ENCODE measurements at places on chromosomes 1 and 21.

DNA sequence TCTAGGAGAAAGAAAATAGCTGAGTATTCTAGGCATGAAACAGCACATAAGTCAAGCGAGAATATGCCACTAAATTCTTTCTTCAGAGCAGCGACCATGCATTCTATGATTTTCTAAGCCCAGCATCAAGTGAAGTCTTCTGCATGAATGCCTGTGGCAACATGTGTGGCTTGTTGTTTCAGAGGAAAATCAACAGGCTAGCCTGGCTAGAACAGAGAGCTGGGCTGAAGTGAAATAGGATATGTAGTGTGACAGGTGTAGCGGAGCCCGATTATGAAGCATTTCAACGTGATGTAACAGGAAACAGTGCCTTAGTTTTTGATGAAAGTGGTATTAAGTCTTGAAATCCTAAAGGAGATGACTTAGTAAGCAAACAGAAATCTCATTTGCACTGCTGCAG is 7.0 kb downstream of the CSDE1 start:
- DNase-seq: no peak

- DNase-seq: no peak
Observed at GRCh38 chr21:35298757-35299156, 249.7 kb upstream of the RUNX1 start.

GRCh38 chr1:41622402-41622801 is 137.9 kb upstream of the EDN2 start:
- no peak for DNase-seq

DNA sequence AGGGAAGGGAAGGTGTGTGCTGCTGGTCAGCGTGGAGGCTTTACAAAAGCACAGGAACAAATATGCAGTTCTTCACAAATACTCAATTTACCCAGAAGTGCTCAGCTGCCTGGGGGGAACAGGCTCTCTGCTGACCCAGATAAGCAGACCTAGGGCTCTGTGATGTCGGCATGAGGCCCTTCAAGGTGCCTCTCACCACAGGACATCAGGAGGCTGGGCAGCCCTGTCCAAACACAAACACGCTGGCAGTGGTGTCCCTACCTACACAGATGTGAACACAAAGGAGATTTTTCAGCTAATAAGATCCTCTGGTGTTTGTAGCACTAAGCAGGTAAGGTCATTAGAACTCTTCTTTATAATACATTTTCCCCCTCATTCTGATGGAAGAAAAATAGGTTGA is 243.0 kb upstream of the PROX1 start:
- DNase-seq: no peak

- DNase-seq: no peak
Observed at GRCh38 chr1:162677607-162678371, 45.5 kb downstream of the DDR2 start.

GRCh38 chr1:167430849-167431242 is 87.5 kb downstream of the CD247 start:
- DNase-seq: no peak

GRCh38 chr1:212614453-212615200 is 6.1 kb downstream of the ATF3 start:
- no peak for DNase-seq

DNA sequence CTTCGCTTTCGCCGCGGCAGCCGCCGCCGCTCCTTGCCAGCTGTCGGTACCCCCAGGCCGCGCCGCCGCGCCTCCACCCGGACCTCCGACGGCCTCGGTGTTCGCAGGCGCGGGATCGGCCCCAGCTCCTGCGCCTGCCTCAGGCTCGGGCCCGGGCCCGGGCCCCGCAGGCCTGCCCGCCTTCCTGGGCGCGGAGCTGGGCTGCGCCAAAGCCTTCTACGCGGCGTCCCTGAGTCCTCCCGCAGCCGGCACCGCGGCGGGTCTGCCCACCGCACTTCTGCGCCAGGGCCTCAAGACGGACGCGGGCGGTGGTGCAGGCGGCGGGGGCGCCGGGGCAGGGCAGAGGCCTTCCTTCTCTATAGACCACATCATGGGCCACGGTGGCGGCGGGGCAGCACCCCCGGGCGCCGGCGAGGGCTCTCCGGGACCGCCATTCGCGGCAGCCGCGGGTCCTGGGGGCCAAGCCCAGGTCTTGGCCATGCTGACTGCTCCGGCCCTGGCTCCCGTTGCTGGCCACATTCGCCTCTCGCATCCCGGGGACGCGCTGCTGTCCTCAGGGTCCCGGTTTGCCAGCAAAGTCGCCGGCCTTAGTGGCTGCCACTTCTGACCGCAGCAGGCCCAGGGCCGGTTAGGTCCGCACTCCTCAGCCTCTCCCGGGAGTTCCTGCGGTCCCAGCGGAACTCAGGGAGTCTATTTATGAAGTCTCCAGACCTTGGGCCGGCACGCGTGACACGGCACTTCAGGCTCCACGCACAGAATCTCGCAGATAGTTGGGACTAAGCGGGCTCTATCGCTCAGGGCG is 1.4 kb downstream of the FOXD2 start:
- no peak for DNase-seq

DNA sequence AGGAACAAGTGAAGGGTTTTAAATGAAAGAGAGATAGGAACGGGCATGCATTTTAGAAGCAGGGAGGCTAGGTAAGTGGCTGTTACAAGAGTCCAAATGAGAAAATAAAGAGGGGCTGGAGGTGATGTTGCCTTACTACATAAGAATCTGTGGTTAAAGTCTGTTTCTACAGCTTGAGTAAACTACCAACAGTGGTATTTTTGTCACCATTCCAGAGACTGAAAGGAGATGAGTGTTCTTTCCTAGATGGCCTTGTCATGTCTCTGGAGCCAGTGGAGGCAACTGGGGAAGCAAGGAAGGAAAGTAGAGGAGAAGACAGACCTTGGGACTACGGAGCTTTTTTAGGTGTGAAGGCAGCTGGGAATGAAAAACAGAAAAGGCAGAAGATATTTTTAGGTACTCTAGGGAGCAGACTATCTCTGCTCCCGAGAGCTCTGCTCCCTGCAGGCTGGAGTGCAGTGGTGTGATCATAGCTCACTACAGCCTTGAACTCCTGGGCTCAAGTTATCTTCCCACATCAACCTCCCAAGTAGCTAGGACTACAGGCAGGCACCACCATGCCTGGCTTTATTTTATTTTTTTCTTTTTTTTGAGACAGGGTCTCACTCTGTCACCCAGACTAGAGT is 12.2 kb downstream of the HDAC1 start:
- no peak for DNase-seq

GRCh38 chr1:234849832-234850231 is 239.9 kb upstream of the IRF2BP2 start:
- DNase-seq: no peak

GRCh38 chr1:97668945-97669344 is 251.9 kb downstream of the DPYD start:
- no peak for DNase-seq

DNA sequence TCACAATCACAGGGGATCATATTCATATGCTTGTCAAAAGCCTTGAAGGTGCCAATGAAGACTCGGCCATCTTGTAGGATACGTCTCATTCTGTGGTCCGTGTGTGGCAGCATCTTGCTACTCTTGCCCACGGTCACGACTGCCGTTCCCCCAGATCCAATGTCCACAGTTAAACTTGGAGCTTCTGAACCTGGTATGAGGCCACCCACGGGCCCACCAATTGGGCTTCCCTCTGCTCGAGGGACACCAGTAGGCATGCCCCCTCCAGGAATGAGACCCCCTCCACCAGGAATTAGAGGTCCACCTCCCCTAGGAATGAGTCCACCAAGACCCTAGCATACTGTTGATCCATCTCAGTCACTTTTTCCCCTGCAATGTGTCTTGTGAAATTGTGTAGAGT is 39.6 kb downstream of the MORN1 start:
- no peak for DNase-seq

GRCh38 chr1:158043232-158043631 is 49.8 kb downstream of the KIRREL1 start:
- no peak for DNase-seq

DNA sequence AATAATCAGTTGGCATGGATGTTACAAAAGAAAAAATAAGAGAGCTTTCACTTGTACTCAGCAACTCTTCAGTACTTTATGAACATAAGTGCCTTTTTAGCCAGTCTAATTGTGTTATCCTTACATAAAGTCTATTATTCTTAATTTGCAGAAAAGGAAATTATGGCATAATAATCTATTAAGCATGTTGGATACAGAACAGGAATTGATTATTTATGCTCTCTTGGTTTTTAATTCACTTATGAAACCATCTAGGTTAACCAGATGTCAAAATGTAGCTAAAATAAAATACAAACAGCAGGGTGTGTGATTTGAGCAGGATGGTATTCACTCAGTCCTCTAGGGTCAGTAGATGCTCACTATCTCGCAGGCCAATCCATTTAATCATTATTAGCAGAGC is 79.7 kb downstream of the PLPPR5 start:
- no peak for DNase-seq

DNA sequence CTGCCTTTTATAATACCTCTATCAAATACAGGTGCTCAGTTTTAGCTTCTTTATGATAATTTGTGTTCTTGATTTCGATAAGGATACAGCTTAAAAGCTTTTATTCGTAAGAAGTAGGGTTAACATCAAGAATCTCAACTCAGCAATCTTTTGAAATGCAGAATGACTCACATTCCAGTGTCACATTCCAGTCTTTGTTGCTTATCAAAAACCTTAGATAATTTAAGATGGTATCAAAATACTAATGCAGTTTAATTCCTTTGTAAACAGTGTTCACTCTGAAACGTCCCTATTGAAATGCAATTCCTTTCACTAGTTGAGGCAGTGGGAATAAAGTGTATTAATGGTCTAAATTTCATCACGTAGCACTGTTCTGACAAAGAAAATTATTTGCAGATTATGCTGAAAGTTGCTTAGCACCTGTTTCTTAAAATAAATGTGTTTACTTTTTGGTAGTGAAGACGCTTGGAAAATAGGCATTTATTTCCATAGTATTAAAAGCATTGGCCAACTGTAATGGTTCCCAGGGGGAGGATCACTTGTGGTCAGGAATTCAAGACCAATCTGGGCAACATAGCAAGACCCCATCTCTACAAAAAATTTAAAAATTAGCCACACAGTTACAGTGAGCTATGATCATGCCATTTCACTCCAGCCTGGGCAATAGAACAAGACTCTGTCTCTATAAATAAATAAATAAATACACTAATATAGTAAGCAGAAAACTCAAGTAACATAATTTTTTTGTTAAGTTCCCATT is 10.1 kb upstream of the CNN3 start:
- no peak for DNase-seq

DNA sequence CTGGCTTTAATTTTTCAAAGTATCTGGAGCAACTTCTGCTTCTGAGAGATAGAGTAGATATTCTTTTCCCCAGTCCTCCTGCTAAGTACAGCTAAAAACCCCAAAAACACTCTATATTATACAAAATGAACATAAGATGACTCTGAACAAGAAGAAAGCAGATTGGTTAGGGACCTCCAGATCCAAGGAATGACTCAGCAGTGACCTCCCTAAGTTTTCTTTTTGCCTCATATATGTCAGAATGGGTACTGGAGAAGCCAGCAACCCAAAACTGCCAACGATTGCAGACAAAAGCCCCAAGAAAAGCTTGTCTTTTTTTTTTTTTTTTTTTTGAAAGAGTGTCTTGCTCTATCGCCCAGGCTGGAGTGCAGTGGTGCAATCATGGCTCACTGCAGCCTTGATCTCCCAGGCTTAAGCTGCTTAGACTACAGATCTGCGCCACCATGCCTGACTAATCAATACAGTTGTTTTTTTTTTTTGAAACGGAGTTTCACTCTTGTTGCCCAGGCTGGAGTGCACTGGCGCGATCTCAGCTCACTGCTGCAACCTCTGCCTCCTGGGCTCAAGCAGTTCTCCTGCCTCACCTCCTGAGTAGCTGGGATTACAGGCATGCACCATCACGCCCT is 22.7 kb downstream of the NDUFS5 start:
- DNase-seq: no peak

GRCh38 chr1:31786366-31787060 is 22.4 kb upstream of the ADGRB2 start:
- no peak for DNase-seq

- peak; percentile 76 for DNase-seq
Observed at GRCh38 chr1:96721416-96722160, at the start of gene PTBP2. TSS of gene PTBP2 (plus strand) at chr1:96721784. CDS start at chr1:96721865, 81 bp downstream.

DNA sequence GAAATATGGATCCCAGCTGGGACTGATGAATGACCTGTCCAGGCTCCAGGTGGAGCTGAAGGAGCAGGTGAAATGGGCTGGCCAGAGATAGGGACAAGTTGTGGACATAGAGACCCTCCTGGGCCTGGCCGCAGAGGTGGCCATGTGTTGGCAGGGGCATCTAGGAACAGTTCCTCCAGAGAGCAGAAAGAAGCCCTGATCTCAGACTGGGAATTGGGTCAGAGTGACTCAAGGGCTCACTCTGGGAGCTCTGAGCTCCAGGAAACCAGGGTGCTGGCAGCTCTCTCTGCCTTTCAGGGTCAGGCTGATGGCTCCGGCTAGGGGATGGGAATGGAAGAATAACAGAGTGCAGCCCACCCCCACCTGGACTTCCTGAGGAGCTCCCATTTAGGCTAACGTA is 3.0 kb downstream of the NT5C1A start:
- DNase-seq: no peak

- DNase-seq: no peak
Observed at GRCh38 chr1:234897390-234897749, 231.3 kb downstream of the TOMM20 start.

GRCh38 chr1:34761776-34762307 is 2.3 kb downstream of the GJB4 start:
- DNase-seq: no peak

- DNase-seq: no peak
Observed at GRCh38 chr1:155529929-155530328, 32.7 kb downstream of the ASH1L start.

GRCh38 chr1:155648207-155649147 is 38.5 kb downstream of the MSTO1 start:
- DNase-seq: no peak

DNA sequence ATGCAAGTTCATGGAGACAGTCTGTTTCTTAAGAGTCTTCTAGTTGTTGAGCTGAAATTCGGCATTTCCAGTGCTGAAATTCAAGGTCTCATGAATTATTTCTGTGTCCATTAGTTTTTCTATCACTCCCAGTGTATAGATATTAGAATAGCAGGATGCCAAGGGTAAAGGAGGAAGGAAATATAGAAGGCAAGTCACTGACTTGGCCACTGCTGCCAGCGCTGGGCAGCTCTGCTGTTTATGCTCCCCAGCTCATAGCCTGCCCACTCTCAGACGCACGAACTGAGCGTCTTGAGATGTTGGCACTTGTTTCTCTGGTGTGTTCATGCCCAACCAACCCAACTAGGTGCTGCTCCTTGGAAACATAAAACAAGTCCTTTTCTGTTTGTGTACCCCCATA is 110.1 kb downstream of the SLC45A1 start:
- DNase-seq: no peak

GRCh38 chr1:244046907-244047611 is 4.0 kb upstream of the ZBTB18 start:
- no peak for DNase-seq
